ENCODE measurements at places on chromosomes 16 and 17. TPM values are rescaled to one million over a fixed set of nuclear protein-coding genes. Genes with fewer than 3 reads are reported as not detected.

NKD1 gene
- 0.11 TPM for total RNA-seq

RUNDC3A gene
- total RNA-seq: not detected

TPSAB1 gene
- not detected for total RNA-seq

POLR2A gene
- 112 TPM for total RNA-seq

KRT13 gene
- total RNA-seq: 2.5 TPM

CACNG5 gene
- not detected for total RNA-seq

PRSS33 gene
- not detected for total RNA-seq

CDK3 gene
- total RNA-seq: 4.8 TPM

SLFN12 gene
- 45.8 TPM for total RNA-seq

KRT24 gene
- 573 TPM for total RNA-seq

SCIMP gene
- not detected for total RNA-seq

MAF gene
- total RNA-seq: 0.39 TPM

MBTPS1 gene
- 109 TPM for total RNA-seq

CCDC137 gene
- 3.7 TPM for total RNA-seq

GNG13 gene
- total RNA-seq: 0.39 TPM

KRT39 gene
- total RNA-seq: not detected

MGAT5B gene
- total RNA-seq: 2.1 TPM

FBXW10 gene
- total RNA-seq: 0.11 TPM

HAGHL gene
- total RNA-seq: 17.0 TPM

ADAD2 gene
- total RNA-seq: not detected

ATP2A1 gene
- 0.11 TPM for total RNA-seq

CHST5 gene
- not detected for total RNA-seq

SPNS3 gene
- not detected for total RNA-seq

ENPP7 gene
- total RNA-seq: not detected

WNT3 gene
- total RNA-seq: 0.39 TPM

SDK2 gene
- not detected for total RNA-seq

PRAC2 gene
- total RNA-seq: not detected

MT1M gene
- total RNA-seq: 0.79 TPM

KIF2B gene
- not detected for total RNA-seq

MFAP4 gene
- total RNA-seq: 2.1 TPM

PRCD gene
- 0.43 TPM for total RNA-seq

HOXB6 gene
- total RNA-seq: not detected

STAC2 gene
- total RNA-seq: not detected

ALOX12B gene
- total RNA-seq: not detected

USP43 gene
- 2.3 TPM for total RNA-seq

FBXO39 gene
- not detected for total RNA-seq

CAVIN1 gene
- total RNA-seq: 464 TPM

RHOT2 gene
- 62.8 TPM for total RNA-seq

SPNS2 gene
- 1.5 TPM for total RNA-seq

TP53TG3F gene
- total RNA-seq: not detected

ABCA9 gene
- not detected for total RNA-seq

CLEC19A gene
- total RNA-seq: 0.54 TPM

CPHXL2 gene
- total RNA-seq: not detected

All from placental epithelial cell (primary cell).